ENCODE measurements at places on chromosomes 6 and 20.

- DNase-seq: no peak
Measured at GRCh38 chr6:46221222-46221793, 50.5 kb upstream of the ENPP5 start.

GRCh38 chr6:3919130-3919628, 70.0 kb downstream of the FAM50B start:
- DNase-seq: no peak

DNA sequence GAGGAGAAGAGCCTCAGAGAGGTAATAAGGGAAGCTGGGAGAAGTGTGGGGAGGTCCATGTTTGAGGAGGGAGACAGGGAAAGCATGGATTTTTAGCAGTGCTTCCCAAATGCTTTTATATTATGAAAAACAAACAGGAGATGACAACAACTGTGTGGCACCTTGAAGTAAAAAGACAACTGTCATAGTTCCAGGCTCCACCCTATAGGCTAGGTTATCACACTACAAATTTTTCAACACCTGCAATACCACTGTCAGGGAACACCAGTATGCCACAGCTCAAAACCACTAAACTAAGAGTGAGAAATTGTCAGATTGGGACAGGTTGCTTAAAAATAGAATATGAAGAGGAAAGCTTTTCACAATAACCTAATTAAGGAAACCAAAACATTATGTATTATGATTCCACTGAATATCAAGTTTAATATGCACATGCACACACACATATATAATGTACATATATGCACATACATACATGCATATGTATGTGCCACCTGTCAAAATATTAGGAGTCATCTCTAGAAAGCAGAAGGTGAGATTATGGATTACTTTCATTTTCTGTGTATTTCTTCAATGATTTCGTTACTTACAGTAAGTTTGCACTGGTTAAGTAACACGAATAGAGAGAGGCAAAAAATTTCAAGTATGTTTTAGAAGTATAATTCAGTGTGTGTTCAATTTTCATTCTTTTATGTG, 261.2 kb downstream of the PTPRK start:
- no peak for DNase-seq

DNA sequence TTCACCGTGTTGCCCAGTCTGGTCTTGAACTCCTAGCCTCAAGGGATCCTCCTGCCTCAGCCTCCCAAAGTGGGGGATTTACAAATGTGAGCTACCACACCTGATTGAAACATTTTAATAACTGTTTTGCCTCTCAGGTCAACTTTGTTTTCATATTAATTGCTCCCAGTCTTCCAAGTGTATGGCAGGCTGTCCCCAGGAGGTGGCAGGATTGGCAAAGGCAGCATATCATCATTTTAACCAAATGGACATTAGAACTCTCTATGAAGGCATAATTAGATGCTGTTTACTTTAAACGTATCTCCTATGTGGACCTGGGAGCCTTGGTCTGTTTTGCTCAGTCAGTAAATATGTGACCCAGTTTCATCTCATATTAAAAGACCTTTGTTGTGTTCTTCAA, 59.2 kb upstream of the CSE1L start:
- no peak for DNase-seq

- no peak for DNase-seq
Measured at GRCh38 chr20:63065911-63066310, 59.1 kb upstream of the BHLHE23 start.

DNA sequence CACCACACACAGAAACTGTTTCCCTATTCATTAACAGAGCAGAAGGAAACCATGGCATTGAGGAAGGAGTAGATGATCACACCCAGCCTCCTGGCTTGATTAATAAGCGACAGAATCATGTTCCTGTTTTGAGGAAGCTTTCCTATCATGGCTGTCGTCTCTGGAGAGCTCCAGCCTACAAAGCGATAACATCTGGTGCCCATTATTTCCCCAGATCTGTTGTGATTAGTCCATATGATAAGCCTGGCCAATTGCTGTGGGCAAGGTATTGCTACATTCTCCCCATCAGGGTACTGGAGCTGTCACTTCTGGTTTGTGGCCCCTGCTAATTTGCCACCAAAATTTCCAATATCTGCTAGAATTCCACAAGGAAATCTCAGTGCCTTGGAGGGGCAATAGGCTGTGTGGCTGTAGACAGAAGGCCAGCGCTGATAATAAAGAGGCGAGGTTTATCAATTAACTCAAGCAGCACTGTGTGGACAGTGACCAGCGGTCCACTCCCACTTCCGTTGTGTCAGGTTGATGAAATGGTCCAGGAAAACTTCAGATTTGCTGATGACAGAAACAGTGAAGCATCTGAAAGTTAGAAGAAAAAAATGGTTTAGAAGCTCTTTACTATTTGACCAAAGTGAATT, 66.4 kb downstream of the OLIG3 start:
- no peak for DNase-seq

DNA sequence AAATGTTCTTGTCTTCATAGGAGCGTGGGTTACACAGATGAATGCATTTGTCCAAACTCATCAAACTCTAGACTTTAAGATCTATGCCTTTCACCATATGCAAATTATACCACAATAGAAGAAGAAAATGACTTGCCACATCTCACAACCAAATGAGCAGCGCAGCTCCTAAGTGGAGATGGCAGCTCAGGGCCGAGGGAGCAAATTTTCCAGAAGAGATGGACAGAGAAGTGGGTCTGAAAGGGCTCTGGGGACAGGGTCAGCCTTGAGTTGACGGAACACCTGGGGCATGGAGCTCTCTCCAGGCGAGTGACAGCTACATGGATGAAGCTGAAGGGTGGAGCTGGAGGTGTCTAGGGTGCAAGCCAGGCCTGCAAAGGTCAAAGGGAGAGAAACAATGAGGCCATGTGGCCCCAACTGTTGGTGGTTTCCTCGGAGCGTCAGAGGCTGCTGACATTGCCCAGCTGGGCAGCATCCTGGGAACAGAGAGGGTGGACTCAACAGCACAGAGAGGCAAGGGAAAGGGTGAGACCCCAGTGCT, 228.3 kb downstream of the NRN1 start:
- DNase-seq: no peak

DNA sequence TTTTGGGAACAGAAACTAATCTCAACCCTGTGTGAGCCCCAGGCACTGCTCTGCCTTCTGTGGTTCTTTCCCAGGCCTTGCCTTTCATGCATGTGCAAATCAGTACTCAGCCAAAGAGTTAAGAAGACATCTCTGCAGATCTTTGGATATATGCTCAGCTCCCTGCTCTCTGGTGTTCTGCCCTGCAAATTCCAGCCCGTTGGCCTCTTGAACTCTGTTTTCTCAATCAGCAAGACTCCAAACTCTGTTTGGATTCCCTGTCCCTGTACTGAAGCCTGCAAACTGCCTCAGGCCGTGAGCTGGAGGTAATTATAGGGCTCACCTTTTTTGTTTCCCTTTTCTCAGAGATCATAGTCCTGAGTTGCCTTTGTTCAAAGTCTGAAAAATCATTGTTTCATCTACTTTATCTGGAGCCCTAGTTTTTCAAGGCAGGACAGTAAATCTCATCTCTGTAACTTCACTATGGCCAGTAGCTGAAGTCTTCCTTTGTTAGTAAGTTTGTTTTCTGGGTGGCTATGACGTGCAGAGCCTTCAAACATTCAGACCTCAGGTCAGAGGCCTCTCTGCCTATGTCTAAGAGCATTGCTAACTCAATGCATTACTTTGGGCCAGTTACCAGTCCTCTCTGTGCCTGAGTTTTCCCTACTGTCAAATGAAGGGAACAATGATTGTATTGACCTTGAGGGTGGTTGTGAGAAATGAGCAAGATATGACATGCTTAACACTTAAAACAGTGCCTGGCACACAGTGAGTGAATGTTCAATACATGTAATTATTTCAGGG, 15.9 kb upstream of the MDFI start:
- no peak for DNase-seq

DNA sequence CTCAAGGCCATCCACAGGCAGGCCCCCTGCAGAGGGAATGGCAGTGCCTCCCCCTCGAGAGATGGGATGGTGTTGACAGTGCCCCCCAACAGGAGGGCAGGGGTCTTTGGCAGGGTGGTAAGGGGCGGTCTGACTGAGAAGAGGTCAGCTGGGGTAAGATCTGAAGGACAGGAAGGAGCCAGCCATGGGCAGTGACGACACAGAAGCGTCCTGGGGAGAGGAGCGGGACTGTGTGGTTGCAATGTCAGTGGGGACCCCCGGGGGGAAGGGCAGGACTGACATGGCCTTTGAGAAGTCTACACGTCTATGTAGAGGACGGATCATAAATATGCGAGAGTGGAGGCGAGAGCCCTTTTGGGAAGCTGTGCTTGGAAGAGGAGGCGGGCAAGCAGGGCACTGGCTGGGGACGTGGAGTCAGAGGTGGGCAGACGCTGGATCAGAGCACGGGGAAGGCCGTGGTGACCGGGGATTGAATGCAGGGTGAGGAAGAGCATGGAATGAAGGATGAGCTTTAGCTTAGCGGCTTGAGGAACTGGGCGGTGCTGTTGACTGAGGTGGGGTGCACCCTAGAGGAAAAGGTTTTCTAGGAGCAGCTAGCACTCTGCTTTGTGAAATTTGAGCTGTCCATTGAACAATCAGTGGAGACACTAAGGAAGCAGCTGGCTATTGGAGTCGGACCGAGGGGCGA, 82.5 kb upstream of the AGPAT4 start:
- DNase-seq: no peak

- no peak for DNase-seq
Measured at GRCh38 chr20:62227977-62228958, 8.2 kb upstream of the HRH3 start.

DNA sequence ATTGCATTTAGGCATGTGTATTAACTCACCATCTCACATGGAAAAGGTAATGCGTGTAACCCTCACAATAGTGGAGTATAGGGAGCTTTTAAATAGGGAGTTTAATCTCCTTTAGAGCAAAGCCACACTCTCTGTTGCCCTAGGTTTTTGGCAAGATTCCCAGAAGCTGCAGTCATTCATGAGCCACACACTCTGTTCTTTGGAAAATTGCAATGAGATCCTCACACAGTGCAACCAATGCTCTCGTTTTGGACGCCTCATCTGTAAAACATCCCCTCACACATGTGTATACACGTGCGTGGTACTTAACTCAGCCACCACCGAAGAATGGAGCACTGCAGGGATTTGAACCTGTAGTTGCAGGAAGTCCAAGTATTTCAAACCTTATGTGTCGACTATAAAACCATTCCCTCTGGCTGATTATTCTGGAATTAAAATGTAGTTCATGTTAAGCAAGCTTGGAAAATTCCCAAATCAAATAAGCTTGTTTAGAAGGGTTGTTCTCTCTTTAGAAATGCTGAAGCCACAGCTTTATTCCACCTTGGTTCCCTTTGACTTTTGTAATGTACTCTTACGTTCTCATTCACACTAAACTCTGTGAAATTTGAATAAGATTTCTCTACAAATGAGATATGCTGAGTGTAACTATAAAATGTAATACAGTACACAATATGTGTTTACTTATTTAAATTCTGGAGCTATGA, 489.8 kb upstream of the MANEA start:
- no peak for DNase-seq

DNA sequence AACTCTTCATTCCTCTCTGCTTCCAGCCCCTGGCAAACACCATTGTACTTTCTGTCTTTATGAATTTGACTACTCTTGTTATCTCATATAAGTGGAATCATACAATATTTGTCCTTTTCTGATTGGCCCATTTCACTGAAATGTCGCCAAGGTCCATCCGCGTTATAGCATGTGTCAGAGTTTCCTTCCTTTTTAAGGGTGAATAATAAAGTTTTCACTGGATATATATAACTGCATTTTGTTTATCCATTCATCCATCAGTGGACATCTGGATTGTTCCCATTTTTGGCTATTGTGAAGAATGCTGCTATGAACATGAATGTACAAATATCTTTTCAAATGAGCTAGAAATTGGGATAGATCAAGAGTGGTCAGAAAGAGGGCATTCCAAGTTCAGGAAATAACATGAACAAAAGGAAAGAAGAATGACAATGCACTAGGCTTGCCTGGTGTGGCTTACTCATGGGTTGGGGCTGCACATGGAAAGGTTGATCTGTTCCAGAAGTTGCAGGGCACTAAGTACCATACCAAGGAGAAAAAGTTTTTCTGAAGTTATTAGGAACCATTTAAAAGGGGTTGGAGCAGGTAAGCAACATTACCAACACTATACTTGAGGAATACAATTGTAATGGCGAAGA, 10.0 kb upstream of the L3MBTL3 start:
- no peak for DNase-seq

- DNase-seq: peak; percentile 43
Measured at GRCh38 chr20:38426006-38426897, 8.9 kb downstream of the SNHG17 start.

DNA sequence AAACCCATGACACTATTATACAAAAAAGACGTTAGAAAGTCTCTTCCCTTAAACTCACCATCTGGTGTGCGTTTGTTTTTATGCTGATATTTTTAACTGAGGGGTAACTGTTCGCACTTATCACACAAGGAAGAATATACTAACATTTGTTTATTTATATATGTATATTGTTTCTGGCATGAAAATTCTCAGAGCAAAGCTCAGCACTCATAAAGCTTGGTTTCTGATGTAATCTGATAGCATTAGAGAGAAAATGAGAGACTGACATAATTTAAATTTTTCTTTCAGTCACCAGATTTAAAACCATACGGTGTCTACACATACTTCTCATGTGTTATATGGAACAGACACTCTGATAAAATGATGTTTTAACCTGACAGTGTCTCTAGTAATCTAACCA, 6.9 kb downstream of the BLOC1S5 start:
- DNase-seq: no peak
